ENCODE measurements at places on chromosomes 3 and 15.

DNA sequence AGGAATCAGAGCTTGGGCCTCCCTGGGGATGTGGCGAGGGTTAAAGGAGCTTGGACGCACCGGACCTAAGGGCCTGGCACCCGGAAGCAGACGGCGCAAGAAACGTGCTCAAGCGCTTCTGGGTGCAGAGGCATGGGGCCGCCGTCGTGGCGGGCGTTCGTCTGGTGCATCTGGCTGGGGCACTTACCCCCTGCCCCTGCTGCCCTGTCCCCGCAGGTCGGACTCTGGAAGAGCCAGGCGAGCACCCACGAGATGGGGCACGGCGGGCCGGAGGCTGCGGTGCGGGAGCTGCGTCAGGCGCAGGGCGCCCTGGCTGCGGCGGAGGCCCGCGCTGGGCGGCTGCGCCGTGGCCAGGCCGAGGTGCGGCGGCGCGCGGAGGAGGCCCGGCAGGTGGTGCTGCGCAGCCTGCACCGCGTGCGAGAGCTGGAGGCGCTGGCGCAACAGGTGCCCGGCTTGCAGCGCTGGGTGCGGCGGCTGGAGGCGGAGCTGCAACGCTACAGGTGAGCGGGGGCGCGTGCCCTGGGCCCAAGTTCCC is 2.5 kb downstream of the EFCC1 start:
- DNase-seq, result no peak

- no peak for DNase-seq
Observed at GRCh38 chr3:160069986-160070385, 81.4 kb downstream of the IL12A start.

DNA sequence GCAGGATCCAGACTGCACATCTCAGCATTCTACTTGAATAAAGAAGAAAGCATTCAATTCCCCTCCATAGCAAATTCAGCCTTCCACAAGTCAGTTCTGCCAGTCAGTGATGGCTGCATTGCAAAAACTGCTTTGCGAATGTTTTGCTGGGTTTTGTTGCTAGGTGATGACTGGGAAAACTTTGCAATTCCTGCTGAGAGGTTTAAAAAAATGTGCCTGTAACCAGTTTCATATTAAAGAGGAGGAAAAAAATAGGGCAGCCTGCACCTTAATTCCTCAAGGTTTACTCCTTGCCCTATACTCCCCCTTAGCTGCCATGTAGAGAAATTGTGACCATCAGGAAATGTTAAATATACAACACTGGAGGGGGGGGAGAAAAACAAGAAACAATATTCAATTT is 225.6 kb upstream of the ATP11B start:
- DNase-seq, result no peak

- DNase-seq, result no peak
Observed at GRCh38 chr3:151890721-151891141, 17.3 kb downstream of the SUCNR1 start.

DNA sequence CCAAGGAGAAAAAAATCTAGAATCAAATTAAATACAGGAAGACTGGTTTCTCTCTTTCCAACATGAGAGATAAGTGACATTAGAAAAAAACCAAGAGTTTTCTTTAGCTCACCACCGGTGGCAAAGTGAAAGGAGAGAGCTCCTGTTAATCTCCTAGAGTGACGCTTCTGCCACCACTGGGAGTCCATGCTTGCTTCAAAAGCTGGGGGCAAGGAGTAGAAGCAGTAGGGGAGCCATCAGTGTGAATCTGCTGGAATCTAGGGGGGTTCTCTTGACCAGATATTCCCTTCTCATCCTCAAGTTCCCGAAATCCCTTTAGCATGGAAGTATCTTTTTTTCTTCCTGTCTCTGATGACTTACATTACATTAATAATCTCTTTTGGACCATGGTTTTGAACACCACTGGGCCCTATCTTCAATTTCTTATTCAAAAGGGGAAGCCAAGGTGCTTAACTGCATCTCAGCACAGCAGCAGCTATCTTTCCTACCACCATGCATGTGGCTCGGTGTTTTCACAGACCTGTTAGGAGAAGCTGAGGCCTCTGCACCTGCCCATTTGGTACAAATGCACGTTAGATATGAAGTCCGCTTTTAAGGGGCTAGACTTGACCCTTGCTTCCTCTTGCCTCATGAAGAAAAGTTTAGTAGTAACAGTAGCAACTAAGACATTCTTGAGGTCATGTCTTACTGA is 6.6 kb upstream of the ICE2 start:
- no peak for DNase-seq

- no peak for DNase-seq
Observed at GRCh38 chr15:22895465-22896190, 57.2 kb downstream of the NIPA2 start.

- no peak for DNase-seq
Observed at GRCh38 chr15:93460717-93461116, 371.7 kb upstream of the RGMA start.

GRCh38 chr3:185724761-185725160 is 100.1 kb downstream of the IGF2BP2 start:
- DNase-seq, result no peak

DNA sequence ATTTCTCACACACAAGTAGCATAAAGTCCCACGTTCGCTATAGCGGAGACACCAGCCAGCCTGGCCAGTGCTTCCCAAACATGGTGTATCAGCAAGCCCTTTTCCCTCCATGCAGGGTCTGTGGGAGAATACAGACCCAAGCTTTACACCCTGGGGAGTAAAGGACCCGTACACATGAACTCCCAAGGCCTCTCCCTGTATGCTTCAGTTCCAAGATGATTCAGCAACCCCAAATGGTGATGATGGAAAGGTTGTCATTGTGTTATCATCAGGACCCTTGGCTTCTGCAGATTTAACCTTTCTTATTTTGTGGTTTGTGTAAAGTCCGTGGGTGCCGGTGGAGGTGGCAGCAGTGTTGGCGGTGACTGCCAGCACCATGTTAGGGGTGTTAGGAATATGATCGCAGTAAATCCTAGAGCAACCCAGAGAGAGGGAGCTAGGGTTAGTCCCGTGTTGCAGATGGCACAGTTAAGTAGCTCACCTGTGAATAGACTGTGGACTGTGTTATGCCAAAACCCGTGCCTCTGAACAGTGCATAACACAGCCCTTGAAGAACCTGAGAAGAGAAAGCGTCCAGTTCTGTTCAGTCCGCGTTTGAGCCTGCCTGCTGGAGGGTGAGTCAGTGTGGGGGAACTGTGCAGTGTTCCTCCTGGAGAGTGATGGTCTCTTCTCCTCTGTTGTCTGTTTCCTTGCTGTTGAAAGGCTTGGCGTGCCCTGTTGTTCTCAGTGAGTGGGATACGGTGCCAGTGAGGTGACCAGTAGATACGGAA is 174.3 kb downstream of the APBA2 start:
- DNase-seq, result no peak

- DNase-seq, result no peak
Observed at GRCh38 chr3:47799733-47800132, 3.2 kb upstream of the DHX30 start.

Measured in glomerular endothelial cell (primary cell).